NCI-H1092 treated with DMSO at 0.1 percent for 48 hours (cell line): ENCODE measurements at places on chromosomes 1 and 21.
A peak's percentile ranks its signal among the peaks of the same experiment; 100 is the strongest.

DNA sequence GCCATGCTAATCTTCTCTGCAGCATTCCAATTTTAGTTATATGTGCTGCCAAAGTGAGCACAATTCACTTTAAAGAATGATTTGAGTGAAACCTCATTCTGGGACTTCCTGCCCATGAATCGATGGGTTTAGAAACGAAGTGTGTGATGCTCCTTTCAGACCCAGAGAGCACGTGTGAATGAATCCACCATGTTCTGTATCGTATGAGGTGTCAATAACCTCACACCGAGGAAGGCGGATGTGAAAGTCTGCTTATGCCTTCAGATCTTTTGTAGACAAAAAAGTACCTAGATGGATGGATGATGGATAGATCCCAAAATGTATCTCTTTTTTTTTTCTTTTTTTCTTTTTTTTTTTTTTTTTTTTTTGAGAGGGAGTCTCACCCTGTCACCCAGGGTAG, 13.8 kb downstream of the UBASH3A start:
- DNase-seq: no peak

DNA sequence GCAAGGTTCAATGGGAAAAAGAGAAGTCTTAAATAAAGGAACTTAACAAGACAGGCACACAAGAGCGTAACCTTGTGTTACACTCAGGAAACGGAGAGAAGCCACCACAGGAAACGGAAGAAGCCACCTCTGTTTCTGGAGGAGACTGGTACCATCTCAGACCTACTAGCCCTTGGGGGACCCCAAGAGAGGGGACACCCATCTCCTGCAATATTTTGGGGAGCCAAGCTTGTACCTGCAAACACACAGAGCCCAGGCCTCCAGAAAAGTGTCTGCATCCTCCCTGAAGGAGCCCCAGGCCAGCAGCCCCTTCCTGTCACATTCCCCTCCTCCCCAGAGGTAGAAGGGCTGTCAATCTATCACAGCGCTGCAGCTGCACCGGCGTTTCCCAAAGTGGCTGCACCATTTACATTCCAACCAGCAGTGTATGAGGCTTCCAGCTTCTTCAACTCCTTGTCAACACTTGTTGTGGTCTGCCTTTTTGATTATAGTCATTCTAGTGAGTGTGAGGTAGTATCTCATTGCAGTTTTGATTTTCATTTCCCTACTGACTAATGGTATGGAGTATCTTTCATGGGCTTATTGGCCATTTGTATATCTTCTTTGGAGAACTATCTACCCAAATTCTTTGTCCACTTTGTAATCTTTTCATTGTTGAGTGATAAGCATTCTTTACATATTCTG, 23.0 kb upstream of the PADI1 start:
- DNase-seq: no peak

GRCh38 chr1:182714546-182714945, 30.2 kb upstream of the RGS8 start:
- no peak for DNase-seq

GRCh38 chr1:152325111-152325510, at the start of gene FLG:
Gene FLG, minus strand, starts transcription at chr1:152325239. Its CDS starts 9,783 bp downstream, at chr1:152315456.
- DNase-seq: no peak

GRCh38 chr21:44567481-44568171, 5.9 kb upstream of the KRTAP10-4 start:
- no peak for DNase-seq

- no peak for DNase-seq
These were observed 14.4 kb upstream of the ERVH48-1 start for GRCh38 chr21:42939582-42940413.

DNA sequence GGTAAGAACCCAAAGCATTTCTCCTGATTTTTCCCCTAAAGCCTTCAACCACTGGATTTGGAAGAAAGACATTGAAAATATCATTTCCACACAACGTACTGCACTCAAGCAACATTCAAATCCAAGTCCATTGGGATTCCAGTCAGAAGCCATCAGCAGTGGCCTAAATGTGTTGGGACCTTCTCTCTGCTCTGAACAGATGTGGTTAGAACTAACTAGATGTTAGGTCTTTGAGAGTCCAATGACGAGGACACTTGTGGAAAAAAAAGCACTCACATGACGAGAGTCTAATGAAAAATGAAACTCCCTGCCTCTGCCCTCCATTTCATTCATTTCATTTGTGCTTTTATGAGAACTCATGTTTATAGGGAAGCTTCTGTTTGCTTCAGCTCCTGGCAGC, 382.3 kb downstream of the SIPA1L2 start:
- peak; percentile 18 for DNase-seq

DNA sequence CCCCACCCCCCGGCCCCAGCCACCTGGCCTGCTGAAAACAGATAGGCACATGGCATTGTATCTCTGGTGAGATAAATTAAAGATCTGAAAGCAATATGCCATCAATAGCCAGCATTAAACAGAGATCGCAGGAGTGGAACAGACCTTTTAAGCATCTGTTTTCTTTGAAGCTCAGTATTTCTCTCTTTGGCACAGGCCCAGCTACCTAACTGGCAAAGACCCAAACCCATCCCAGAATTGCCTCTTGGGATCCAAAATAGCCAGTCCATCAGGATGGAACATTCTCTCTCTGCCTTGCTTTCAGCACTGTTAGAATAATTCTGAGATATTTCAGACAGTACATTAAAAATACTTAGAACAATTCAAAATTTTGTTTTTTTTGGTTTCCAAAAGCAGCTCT, 46.0 kb downstream of the KCNJ6 start:
- DNase-seq: peak; percentile 78

DNA sequence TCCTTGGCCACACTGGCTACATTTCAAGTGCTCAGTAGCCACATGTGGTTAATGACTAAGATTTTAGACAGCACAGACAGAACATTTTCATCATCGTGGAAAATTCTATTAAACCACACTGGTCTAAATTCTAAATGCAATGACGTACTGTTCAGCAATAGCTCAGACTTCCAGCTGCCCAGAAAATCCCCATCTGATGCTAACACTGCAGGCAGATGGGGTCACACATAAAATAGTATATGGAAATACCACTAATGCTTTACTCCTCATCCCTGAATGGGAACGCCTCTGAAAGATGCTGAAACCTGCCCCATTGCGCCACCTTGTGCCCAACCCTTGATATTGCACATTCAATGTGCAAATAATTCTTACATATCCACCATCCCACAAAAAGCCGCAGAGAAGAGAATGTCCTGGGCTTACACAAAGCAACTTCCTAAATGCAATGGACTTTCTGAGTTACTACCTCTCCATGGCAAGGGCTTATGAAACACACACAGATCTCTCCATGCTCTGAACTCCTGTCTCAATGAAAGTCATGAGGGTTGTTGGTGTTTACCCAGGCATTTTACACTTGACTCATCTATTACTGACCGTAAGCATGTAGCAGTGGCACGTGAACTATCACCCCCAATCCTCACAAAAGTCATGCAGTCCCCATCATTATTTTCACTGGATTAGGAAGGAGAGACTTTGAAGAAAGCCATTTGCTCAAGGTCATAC, 20.3 kb upstream of the SLC5A9 start:
- DNase-seq: peak; percentile 48

DNA sequence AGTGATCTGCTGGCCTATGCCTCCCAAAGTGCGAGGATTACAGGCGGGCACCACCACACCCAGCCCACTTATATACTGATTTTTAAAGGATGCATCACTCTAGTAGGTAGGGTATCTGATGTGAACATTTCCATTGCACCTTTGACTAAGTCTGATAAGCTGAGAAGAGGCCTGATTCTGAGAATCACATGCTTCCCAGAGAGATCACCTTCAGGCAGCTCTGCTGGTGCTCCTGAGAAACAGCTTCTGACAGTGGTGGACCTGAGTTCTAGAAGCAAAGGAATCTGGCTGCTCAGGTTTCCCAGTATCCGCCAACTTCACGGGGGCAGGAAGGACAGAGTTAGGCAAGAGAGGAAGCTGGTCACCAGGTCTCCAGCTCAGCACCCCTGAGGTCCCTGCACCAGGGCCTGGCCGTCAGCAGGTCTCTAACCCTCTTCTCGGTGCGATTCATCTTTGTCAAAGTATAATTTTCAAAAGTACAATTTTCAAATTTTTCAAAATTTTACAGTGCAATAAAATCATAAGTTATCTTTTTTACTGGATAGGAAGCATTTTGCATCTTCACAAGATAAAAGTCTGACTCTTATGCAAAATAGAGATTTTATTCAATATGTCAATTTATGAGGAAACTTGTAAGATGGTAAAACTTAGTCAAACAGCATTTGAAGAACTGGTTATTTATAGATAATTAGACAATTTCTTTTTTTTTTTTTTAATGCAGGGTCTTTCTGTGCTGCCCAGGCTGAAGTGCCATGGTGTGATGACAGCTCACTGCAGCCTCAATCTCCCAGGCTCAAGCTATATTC, 25.8 kb upstream of the MPZL1 start:
- DNase-seq: no peak

DNA sequence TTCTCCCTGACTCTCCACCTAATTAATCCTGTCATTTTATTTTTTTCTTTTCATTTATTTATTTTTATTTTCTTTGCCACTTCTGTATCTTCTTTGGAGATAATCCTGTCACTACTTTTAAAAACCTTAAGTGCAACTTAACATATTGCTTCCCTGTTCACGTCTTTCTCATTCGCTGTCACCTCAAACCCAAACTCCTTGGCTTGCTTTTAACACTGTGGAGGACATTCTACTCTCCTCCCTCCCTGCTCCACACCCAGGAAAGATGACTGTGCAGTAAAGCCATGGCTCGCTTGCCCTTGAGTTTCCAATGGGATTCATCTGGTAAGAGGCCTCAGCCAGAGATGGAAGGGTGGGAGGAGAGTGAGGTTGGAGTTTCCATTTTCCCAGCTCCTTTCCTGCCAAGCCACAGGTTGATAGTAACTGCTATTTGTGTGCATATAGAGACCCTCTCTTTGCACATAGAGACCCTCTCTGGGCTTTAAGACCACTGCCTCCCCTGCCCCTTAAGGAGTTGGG, 6.4 kb upstream of the BRWD1 start:
- DNase-seq: no peak

- no peak for DNase-seq
These were observed 63.9 kb upstream of the EFHD2 start for GRCh38 chr1:15345705-15346345.

DNA sequence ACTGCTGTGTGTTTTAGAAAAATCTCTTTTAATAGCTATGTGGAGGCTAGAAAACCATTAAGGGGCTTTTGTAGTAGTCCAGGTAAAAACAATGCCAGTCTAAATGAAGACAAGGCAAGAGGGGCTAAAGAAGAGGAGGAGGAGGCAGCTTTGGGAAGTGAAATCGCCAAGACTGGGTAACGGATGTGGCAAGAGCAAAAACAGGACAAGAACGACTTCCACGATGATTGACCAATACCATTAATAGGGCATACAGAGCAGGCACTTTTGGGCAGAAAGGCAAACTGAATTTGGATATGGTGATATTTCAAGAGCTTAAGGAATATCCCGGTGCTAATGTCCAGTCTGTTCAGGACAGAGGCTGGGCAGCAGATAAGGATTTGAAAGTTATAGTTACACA, 22.0 kb downstream of the COA6 start:
- DNase-seq: no peak

DNA sequence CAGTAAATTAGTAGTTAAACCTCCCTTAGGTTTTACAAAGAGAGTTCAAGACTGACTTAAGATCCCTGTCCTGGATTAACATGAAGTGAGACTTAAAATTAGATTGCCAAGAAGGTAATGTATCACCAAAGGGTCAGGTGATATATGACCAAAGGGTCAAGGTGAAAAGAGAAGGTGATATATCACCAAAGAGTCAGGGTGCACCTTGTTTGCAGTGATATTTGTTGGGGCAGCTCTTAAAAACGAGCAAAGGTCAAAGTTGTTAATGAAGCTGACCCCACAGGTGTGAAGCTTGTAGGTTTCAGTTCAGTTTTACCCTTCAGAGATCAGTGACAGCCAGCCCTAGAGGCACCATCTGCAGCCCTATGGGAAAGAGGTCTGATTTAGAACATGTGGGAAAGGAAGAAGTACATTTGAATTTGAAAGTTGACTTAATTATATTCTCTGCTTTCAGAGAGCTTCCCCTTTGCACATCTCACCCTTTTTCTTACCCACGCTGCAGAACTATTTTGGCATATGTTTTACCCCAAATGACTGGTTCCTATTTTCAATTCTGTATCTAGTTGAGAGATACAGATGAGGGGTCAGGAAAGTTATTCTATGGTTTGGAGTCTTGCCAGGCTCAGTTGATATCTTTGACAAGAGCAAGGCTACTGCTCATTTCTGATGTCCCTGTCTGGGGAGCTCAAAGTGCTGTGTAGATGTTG, 170.8 kb downstream of the S1PR1 start:
- DNase-seq: no peak

GRCh38 chr1:53060579-53060978, 1.4 kb upstream of the PODN start:
- DNase-seq: no peak

DNA sequence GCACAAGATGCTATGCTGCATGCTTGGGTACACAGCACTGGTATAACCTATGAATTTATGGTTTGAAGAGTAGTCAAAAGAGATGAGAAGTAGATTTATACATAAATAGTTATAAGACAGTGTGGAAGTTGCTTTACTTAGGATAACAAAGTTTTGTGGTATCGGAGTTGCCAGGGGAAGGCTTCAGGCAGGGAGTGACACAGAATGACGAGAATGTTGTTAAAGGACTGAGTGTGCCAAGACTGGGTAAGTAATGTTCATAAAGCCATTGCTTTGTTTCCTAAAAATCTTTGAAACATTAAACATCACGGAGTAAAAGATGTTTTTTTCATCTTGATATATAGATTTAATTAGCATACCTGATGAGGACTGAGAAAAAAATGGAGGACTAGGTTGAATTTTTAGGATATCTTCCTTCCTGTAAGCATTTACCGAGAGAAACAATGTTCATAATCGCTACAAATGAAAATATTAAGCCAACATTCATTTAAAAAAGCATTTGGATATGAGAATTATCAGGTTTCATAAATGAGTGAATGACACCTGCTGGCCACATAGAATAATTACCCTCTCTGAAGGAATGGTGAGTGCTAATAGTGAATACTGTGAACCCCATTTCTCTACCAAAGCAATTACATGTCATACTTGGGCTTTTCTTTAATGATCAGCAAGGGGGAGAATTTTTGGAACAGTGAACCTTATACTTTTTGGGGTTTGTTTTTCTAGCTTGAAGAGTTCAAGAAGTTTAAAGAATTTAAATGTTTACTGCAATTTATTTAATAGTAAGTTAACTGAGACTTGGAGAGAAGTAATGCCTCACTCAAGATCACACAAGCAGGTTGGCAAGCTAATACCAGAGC, 28.4 kb downstream of the EXTL2 start:
- DNase-seq: no peak

DNA sequence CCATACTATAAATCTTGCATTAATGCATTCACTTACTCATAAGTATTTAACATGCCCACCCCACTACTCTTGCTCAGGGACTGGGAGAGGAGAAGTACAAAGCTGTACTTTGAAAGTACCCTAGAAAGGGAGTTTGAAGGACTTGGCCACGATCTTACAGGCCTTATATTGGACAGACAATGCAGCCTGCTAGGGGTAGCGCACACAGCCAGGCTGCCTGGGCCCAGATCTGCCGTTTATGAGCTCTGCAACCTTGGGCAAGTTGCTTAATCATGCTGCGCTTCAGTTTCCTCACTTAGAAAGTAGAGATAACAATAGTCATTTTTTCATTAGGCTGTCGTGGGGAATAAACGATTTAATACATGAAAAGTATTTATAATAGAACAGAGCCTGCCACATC, 110.1 kb downstream of the CDC7 start:
- DNase-seq: no peak

GRCh38 chr1:110561596-110561995, 42.6 kb upstream of the KCNA10 start:
- no peak for DNase-seq
